Left ventricle myocardium inferior (tissue), 1 donor: ENCODE measurements at places on chromosomes 7 and 10. TPM values are rescaled to one million over a fixed set of nuclear protein-coding genes. Genes with fewer than 3 reads are reported as not detected.

GRCh38 chr10:127375461-127375860, 173.6 kb upstream of the NPS start:
- H3K4me1 ChIP-seq: no peaks in the 10 kb centered on the region
- no peak overlapping the region for H3K27ac ChIP-seq
- H3K4me3 ChIP-seq: no peak overlapping the region
- H3K36me3 ChIP-seq: peaks cover 43% of the 10 kb centered on the region
- H3K27me3 ChIP-seq: no peaks in the 10 kb centered on the region
- no peak for DNase-seq

GRCh38 chr7:1127001-1127400, 33.0 kb downstream of the ZFAND2A start:
- H3K27ac ChIP-seq: no peak overlapping the region
- peaks cover 23% of the 10 kb centered on the region for H3K4me1 ChIP-seq
- DNase-seq: no peak
- H3K4me3 ChIP-seq: no peak overlapping the region

DNA sequence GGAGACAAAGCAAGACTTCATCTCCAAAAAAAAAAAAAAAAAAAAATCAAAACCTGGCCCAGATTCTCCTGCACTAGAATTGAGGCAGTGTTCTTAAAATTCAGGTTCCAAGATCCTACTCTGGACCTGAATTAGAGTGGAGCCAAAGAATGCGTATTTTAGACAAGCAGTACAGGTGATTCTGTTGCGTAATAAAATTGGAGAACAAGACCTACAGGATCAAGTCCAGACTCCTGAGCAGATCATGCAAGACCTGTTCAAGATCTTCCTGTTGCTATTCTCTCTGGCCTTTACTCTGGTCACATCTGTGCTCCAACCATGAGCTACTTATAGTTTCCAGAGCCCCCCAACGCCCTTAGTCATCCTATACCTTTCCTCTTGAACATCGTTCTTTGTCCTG, 51.5 kb upstream of the RSBN1L start:
- H3K36me3 ChIP-seq: peaks cover 65% of the 10 kb centered on the region
- no peak overlapping the region for H3K27ac ChIP-seq
- DNase-seq: no peak
- H3K4me1 ChIP-seq: peaks cover 2% of the 10 kb centered on the region
- no peaks in the 10 kb centered on the region for H3K27me3 ChIP-seq

- no peaks in the 10 kb centered on the region for H3K4me1 ChIP-seq
- peaks cover 5% of the 10 kb centered on the region for H3K27me3 ChIP-seq
- no peak overlapping the region for H3K27ac ChIP-seq
- DNase-seq: no peak
- H3K4me3 ChIP-seq: no peak overlapping the region
Measured at GRCh38 chr10:58300676-58301075, 31.7 kb downstream of the CISD1 start.

GRCh38 chr7:75979759-75980429, 14.5 kb downstream of the TMEM120A start:
- no peak for DNase-seq
- H3K27me3 ChIP-seq: no peaks in the 10 kb centered on the region
- H3K4me3 ChIP-seq: no peak overlapping the region
- peak overlapping the region; percentile 51 for H3K27ac ChIP-seq
- H3K36me3 ChIP-seq: peaks cover 55% of the 10 kb centered on the region

- H3K27me3 ChIP-seq: peaks cover 28% of the 10 kb centered on the region
- no peak overlapping the region for H3K4me3 ChIP-seq
- H3K27ac ChIP-seq: no peak overlapping the region
Measured at GRCh38 chr10:13046851-13047528, 45.5 kb upstream of the CCDC3 start.

DNA sequence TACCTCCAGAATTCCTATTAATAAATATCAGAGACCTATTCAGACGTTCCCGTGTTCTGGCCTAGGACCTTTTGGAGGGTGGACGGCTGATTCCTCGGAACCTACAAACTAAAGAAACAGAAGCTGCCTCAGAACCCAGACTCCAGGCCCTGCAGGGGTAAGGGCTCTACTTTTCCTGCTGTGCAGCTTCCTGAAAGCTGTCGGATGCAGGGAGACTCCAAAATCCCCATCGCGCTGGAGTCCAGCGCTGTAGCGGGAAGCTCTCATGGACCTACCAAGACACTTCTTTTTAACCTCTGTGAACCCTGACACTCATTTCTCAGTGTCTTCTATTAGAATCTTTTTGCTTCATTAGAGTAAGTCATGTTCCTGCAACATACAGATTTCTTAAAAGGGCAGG, 244.5 kb upstream of the PITRM1 start:
- H3K36me3 ChIP-seq: no peaks in the 10 kb centered on the region
- no peaks in the 10 kb centered on the region for H3K4me1 ChIP-seq
- H3K4me3 ChIP-seq: no peak overlapping the region
- no peaks in the 10 kb centered on the region for H3K27me3 ChIP-seq
- H3K27ac ChIP-seq: no peak overlapping the region

DNA sequence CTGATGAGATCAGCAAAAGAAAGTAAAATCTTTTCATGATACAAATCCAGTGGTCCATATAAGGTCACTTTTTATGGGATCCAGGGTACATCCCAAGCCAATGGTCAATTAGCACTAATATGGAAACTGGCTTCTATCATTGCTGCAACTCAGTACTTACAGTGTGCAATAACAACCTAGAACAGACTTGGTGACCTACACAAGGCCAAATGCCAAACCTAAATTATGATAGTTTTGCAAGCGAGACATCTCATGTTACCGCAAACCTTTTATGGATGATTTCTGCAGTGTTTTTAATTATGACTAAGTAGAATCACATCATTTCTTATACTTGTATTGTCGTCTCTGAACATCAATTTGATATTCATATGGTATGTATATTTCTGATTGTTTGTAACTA, 583.5 kb upstream of the SEMA3D start:
- H3K4me1 ChIP-seq: no peaks in the 10 kb centered on the region
- no peak overlapping the region for H3K27ac ChIP-seq
- no peaks in the 10 kb centered on the region for H3K27me3 ChIP-seq
- H3K4me3 ChIP-seq: no peak overlapping the region

GRCh38 chr10:97307866-97308780, 10.9 kb upstream of the FRAT1 start:
- H3K36me3 ChIP-seq: no peaks in the 10 kb centered on the region
- H3K27ac ChIP-seq: no peak overlapping the region
- no peaks in the 10 kb centered on the region for H3K27me3 ChIP-seq
- no peaks in the 10 kb centered on the region for H3K4me1 ChIP-seq

- H3K4me1 ChIP-seq: no peaks in the 10 kb centered on the region
- no peaks in the 10 kb centered on the region for H3K36me3 ChIP-seq
- no peak overlapping the region for H3K27ac ChIP-seq
- no peak for DNase-seq
Measured at GRCh38 chr7:133207687-133208086, 45.2 kb upstream of the EXOC4 start.

DNA sequence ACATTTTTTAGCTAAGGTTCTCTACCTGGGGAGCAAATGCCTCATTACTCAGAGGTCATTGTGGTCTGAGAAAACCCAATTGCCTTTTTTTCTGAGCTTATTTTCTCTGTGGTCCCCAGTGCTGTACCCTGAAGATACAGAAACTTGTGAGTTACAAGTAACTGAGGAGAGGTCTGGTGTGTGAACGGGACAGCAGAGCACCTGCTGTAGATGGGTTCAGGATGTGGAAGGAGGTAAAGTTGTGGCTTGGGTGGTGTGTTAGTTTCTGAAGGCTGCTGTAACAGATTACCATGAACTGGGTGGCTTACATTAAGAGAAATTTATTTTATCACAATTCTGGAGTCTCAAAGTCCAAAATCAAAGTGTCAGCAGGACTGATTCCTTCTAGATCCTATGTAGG, 449.1 kb upstream of the NRP1 start:
- H3K27ac ChIP-seq: no peak overlapping the region
- no peaks in the 10 kb centered on the region for H3K4me1 ChIP-seq
- no peak for DNase-seq

DNA sequence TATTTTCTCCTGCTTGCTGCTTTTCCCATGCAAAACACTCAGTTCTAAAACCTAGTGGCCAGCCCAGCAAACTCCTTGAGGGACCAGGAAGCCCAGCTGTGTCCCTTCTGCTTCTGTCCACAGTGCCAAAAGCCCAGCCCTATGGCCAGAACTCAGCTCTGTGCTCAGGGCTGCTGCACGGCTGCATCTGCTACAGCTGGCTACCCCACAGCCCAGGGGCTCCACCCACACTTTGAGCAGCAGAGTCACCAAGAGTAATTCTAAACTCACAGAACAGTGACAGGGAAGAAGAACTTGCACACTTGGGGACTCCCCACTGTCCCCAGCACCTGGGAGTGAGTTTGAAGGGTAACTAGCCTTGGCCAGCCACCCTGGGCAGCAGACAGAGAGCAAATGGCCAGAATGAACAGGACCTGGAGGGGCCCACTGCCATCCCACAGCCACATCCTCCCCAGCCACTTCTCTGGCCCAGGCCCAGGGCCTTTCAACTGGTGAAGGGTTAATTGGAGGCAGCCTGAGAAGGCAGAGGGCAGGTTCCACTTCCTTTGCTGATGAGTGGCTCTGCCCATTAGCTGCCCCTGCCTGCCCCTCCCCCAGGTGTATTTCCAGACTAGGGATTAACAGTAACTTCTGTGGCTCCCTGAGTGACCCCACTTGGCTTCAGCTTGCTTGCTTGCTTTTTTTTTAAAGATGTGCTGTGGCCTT, 28.1 kb upstream of the TRIM8 start:
- H3K4me1 ChIP-seq: peaks cover 98% of the 10 kb centered on the region
- peaks cover 26% of the 10 kb centered on the region for H3K36me3 ChIP-seq
- H3K4me3 ChIP-seq: no peak overlapping the region
- H3K27ac ChIP-seq: peak overlapping the region; percentile 70

DNA sequence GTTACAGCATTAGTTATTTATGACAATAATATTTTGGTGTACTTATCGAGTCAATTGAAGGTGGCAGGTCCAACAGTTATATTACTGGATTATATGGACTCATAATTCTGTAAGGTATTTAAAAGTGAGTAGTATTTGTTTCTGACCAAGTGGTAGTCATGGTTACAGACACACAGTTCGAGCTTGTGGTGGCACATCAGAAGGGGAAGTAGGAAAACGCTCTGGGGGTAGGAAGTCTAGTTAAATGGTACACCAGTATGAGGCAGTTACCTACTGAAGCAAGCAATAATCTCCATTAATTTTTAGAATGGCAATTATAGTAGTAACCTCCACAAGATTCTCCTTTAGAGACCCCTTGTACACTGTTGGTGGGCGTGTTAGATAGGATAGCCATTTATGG, 541.2 kb downstream of the ETV1 start:
- H3K27me3 ChIP-seq: no peaks in the 10 kb centered on the region
- H3K4me3 ChIP-seq: no peak overlapping the region
- no peak for DNase-seq
- no peaks in the 10 kb centered on the region for H3K4me1 ChIP-seq
- no peak overlapping the region for H3K27ac ChIP-seq

DNA sequence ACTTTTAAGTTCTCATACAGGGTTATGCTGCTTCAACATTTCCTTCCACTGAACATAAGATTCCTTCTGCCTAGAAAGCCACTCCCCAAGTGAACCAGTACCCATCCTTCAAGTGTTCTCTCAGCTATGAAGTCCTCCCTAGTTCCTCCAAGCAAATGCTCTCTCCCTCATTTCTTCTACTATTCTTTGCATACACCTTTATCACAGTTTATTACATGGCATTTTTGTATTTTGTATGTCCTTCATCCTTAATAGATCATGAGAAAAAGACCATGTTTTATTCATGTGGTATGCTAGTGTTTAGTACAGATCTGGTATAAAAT, 1.9 kb downstream of the SYPL1 start:
- peak overlapping the region; percentile 100 for H3K27ac ChIP-seq
- no peaks in the 10 kb centered on the region for H3K27me3 ChIP-seq
- H3K4me1 ChIP-seq: peaks cover 68% of the 10 kb centered on the region
- H3K36me3 ChIP-seq: no peaks in the 10 kb centered on the region
- peak overlapping the region; percentile 71 for H3K4me3 ChIP-seq

DNA sequence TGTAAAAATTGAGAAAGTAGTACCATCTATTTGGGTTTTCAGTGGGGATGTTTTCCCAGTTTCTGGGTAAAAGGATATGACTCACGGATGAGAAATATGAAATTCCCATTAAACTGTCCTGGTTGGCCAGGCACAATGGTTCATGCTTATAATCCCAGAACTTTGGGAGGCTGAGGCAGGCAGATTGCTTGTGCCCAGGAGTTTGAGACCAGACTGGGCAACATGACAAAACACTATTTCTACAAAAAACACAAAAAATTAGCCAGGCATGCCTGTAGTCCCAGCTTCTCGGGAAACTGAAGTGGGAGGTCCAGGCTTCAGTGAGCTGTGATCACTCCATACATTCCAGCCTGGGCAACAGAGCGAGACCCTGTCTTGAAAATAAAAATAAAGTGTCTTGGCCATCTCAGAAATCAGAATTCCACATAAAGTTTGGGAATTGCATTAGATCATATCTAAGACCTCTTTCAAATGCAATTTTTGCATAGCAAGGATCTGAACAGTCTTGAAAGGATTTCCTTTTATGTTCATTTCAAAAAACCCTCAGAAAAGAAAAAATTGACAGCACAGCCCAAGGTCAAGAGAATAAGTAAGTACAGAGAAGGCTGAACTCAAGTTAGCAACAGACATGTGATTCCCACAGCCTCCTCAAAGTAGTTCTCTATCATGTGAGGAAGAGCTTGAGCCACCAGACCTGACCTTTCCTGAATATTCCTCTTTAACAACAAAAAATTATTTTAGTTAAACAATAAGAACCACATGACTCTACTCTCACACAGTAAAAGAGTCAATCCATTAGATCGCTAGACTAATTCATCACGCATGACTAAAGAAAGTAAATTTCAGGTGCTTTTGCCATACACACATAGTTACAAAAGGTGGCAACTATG, 141.5 kb upstream of the CAV2 start:
- H3K27ac ChIP-seq: peak overlapping the region; percentile 96
- peaks cover 66% of the 10 kb centered on the region for H3K4me1 ChIP-seq
- no peak for DNase-seq
- no peak overlapping the region for H3K4me3 ChIP-seq
- no peaks in the 10 kb centered on the region for H3K36me3 ChIP-seq

DNA sequence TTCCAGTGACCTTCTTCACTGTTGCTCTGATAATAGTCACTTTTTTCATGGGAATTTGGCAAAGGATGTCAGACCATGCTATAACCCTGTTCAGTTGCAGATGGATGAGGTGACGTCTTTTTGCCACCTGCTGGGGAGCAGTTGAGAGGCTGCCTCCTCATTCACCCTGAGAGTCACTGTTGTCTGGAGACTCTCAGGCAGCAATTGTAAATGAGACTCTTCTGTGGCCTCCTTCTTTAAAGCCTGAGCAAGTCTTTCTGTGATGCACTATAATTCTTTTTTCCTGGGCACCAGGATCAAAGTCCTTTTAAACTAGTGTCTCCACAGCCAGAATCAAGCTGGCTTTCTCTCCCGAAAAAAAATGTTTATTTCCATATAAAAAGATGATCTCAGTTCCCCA, 345.1 kb downstream of the ARL4A start:
- peaks cover 21% of the 10 kb centered on the region for H3K4me1 ChIP-seq
- H3K27ac ChIP-seq: no peak overlapping the region
- H3K4me3 ChIP-seq: no peak overlapping the region
- H3K36me3 ChIP-seq: no peaks in the 10 kb centered on the region

The CACNA2D1 gene
- total RNA-seq: 64.6 TPM

The RAB18 gene
- 145 TPM for total RNA-seq

The TLX1 gene
- not detected for total RNA-seq

The FKBP9 gene
- 112 TPM for total RNA-seq
